ENCODE measurements at places on chromosomes 13 and 19.

DNA sequence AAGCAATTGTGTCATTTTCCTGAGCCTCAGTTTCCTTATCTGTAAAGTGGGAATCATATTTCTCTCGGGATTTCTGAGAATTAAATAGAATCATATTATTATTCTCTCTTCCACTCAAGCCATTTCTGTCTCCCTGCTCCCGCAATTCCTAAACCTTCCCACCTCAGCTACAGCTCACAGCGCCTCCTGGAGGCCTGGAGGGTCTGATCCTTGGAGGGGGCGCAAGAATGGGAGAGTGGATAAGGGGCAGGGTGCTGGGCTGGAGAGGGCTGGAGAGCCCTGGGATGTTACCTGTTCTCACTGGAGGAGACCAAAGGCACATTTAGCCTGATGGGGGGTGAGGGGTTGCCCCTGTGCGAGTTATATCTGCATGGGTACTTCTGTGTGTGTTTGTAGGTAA is 31.1 kb upstream of the CYP2S1 start:
- no peak for DNase-seq

GRCh38 chr13:21852043-21852442 is 181.2 kb downstream of the FGF9 start:
- no peak for DNase-seq

DNA sequence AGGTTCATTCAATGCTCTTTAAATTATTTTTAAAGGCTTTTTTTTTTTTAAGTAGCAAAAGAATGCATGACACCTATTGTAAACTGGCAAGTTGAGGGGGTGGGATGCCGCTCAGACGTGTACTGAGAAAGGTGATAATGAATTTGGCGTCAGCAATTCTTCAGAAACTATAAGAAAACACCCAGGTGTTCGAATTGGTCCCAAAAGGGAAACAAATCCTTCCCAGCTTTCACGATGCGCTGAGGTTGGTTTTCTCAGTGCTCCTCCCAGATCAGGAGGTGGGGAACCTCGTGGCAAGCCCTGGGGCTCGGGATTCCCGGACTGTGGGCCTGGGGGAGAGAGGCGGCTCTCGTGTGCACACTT is 543 bp upstream of the FAM124A start:
- DNase-seq = no peak

DNA sequence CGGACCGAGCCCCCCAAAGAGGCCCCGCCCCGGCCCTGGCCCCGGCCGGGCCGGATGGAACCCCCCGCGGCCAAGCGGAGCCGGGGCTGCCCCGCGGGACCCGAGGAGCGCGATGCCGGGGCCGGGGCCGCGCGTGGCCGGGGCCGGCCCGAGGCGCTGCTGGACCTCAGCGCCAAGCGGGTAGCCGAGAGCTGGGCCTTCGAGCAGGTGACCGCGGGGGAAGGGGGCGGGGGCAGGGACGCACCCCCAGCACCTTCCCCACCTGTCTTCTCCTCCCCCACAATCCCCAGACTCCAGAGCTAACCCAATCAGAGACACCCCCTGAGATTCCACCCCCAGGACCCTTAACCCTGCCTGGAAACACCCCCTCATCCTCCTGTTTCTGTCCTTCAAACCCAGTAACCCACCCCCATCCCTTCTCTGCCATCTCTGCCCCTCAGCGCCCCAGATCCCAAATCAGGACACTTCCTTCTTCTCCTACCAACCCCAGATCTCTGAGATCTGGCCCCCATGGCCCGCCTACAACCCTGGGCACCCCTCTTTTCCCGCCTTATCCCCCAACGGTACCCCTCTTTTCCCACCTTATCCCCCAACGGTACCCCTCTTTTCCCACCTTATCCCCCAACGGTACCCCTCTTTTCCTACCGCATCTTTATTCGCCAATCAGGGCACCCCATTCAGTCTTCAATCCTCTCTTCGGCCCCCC is 505 bp downstream of the ZSWIM4 start:
- no peak for DNase-seq

GRCh38 chr19:48899781-48900476 is at the start of gene NUCB1:
Gene NUCB1, plus strand, starts transcription at chr19:48900312. Its CDS starts 485 bp downstream, at chr19:48900797.
- DNase-seq = peak; percentile 99

All from fibroblast of skin of right biceps (primary cell).